Epithelial cell of prostate (primary cell): ENCODE measurements at places on chromosomes 2 and 18.

GRCh38 chr2:197626965-197627625 is 48.3 kb downstream of the RFTN2 start:
- DNase-seq, result no peak

- no peak for DNase-seq
Measured at GRCh38 chr18:24491927-24492834, 31.7 kb downstream of the HRH4 start.

GRCh38 chr18:36315736-36316135 is 18.2 kb downstream of the FHOD3 start:
- DNase-seq, result no peak

GRCh38 chr18:54183390-54183789 is 41.1 kb downstream of the MBD2 start:
- no peak for DNase-seq

DNA sequence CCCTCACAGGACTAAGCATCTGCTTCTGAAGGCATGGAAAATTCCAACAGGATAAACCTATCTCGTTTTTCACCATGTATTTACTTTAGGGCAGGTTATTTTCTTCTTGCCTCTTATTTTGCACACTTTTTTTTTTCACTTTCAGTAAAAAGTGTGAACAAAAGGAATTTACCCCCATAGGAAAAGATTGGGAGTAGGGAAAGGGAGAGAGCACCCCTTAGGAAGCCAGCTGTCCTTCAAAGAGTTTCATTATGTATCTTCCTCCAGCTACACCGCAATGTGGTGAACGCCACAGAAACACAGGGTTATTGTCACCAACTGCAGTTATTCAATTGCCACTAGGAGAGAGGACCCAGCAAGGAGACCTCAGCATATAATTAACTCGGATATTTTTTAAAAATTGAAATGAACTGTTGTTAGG is 286.2 kb upstream of the VRK2 start:
- DNase-seq, result no peak

DNA sequence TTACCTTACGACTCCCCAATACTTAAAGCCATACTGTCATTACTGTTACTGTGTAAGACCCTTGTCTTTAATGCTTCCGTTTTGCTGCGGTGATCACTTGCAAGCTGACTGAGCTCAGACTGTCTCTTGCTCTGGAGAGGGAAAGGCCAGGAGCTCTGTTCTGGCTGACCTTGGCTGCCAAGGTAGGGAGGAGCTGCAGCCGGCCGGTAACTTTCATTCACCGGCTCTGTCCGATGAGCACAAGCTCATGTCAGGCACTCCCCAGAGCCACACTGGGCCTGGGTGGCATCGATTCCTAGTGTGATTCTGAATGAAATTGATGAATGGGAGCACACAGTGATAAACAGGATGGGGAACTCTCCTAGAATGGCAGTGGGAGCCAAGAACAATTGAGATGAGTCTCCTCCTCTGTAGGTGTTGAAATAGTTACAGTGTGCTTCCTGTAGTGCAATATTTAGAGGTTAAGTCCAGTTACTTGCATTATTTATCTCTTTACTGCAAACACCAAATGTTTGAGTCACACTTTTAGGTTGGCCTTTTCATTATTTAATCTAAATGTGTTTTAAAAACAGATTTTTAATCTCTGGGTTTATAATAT is 100.9 kb downstream of the ATP9B start:
- no peak for DNase-seq

- no peak for DNase-seq
Measured at GRCh38 chr2:193024791-193025190, 830.1 kb upstream of the TMEFF2 start.
